T-helper 1 cell (primary cell): ENCODE measurements at places on chromosomes 1 and 21.

- DNase-seq: no peak
Measured at GRCh38 chr1:55400508-55400907, 185.3 kb upstream of the USP24 start.

- no peak for DNase-seq
Measured at GRCh38 chr1:118210051-118210722, 25.2 kb upstream of the SPAG17 start.

- peak; percentile 64 for DNase-seq
Measured at GRCh38 chr1:180515857-180516388, 13.5 kb upstream of the ACBD6 start.

DNA sequence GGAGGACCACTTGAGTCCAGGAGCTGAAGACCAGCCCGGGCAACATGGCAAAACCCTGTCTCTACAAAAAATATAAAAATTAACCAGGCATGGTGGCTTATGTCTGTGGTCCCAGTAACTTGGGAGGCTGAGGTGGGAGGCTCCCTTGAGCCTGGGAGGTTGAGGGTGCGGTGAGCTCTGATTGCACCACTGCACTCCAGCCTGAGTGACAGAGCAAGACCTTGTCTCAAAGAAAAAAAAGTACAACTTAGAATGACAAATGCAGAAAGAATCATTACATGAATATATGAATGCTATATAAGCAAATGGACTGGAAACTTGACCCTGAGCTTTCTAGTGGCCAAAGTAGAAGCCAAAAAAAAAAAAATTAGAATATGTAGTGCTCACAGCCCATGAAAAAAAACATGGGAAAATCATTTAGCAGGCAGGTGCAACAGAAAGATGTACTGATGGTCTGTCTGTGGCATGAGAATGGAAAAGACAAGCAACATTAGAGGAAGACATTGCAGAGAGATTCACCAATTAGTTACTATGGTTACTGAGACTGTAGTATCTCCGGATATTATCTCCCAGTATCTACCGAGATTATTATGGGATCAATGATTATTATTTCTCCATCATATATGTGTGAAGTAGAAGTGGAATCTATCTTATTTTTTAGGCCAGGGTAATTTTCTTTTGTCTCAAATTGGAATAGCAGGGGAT is 19.2 kb downstream of the ELAPOR1 start:
- no peak for DNase-seq

- no peak for DNase-seq
Measured at GRCh38 chr1:10186331-10187025, 23.9 kb upstream of the KIF1B start.

GRCh38 chr1:204618148-204618760 is 67.3 kb downstream of the LRRN2 start:
- DNase-seq: no peak

- no peak for DNase-seq
Measured at GRCh38 chr1:206111271-206111927, 5.8 kb downstream of the AVPR1B start.

DNA sequence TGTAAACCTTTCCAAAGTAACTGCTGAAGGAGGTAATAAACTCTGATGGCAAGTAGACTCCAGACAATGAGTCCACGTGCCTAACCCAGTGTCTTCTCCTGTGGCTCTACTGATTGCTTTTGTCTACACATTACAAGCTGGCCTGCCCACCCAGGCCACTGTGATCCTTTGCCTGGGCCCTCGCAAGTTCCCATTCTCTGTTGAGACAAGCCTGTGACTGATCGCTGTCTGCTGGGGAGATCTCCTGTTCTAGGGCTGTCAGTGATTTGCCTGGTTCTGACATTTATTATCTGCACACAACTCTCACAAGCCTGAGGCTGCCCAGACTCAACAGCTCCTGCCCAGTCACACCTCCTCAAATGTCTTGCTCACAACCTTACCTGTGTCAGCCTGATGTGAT is 81.4 kb downstream of the CYYR1 start:
- no peak for DNase-seq

GRCh38 chr1:77536813-77537212 is 145.6 kb downstream of the ZZZ3 start:
- no peak for DNase-seq

DNA sequence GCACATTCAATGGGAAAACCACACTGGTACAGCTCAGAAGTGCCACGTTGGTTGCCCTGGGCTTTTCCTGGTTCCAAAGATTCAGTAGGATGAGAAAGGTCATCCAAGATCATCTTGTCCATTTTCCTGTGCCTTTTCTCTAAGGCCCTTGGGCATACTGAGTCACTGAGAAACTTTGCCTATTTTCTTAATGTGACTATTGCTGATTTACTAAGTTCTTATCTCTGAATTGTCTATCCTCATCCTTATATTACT is 57.2 kb upstream of the HSD17B7 start:
- DNase-seq: no peak

DNA sequence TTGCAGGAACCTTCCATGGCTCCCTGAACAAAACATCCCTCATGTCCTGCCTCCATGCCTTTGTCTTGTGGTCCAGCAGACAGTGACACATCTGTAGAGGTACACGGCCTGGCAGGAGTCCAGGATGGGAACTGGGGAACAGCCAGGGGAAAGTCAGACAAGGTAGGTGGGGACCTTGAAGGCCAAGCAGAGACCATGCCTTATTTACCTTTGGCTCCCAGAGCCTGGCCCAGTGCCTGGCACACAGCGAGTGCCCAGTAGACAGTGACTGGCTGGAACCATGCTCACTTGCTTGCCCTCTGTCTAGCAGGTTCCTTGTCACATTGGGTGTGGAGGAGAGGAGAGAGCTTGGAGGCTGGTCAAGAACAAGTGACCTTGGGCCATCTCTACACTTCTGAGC is 81.0 kb downstream of the BCAR3 start:
- no peak for DNase-seq

DNA sequence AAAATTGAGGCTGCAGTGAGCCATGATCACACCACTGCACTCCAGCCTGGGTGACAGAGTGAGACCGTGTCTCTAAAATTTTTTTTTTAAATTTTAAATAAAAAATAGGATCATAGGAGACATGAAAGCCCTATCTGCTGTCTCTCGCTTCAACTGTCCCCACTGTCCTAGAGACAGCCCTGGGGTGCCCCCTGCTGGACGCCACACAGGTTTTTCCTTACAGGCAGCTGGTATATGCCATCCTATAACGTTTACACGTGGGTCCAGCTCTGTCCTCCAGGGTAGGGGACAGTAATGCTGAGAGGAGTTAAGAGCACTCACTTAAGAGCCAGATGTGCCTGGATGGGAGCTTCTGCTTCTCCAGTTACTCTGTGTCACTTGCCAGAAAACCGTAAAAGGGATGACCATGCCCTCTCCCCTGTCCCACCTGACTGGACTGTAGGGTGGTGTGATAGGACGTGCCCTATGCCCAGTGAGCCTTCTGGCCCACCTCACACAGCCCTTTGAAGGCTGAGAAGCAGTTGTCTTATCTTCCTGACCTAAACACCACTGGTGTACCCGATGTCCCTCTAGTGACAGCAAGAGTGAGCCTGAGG is 8.5 kb downstream of the FBXO2 start:
- DNase-seq: peak; percentile 79

DNA sequence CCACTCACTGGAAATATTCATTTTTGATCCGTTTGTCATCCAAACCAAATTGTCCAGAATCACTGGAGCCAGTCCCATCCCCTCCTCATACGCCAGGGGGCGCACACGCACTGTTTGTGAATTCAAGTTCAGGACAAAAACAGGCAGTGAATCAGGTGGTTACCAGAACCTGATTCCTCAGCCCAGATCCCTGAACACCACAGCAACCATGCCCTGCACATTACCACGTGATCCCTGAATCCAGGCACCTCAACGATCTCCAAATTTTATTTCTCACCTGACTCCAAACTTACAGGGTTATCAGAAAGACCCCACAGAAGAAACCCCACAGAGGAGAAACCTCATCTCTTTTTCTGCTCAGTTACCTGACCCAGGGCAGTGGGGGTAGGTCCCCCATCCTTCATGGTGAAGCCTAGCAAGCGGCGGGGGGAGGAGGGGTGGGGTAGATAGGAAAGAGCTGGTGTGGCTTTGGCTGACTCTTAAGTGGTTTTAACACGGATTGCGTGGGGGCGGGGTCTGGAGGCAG is 1.4 kb upstream of the PTPRF start:
- DNase-seq: peak; percentile 65

DNA sequence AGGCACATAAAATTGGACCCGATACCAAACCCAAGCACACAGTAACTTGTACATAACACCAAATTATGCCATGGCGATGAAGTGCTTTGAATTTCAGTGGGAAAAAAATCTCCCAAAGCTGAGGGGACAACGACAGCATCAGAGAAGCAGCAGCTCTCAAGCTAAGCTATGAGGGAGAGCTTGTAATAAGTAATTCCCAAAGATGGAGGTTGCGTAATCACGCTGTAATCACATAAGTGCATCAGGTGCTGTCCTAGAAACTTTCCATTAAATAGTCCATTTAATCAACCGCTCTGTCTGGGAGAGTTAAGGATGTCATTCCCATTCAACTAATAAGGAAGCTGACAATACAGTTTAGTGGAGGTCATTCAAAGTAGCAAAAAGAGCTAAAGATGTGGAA is 37.6 kb upstream of the KRTAP19-8 start:
- DNase-seq: no peak

GRCh38 chr1:243452092-243452491 is 196.3 kb downstream of the SDCCAG8 start:
- DNase-seq: no peak

DNA sequence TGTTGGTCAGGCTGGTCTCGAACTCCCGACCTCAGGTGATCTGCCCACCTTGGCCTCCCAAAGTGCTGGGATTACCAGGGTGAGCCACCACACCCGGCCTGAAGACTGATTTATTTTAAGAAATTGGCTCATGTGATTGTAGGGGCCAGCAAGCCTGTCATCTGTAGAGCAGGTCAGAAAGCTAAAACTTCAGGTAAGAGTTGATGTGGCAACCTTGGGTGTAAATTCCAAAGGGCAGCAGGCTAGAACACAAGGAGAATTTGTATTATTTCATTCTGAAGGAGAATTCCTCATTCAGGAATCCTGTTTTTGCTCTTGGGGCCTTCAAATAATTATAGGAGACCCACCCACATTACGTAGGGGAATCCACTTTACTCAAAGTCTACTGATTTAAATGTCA is 728.7 kb downstream of the LTN1 start:
- DNase-seq: no peak

- no peak for DNase-seq
Measured at GRCh38 chr1:173529106-173529505, 52.0 kb downstream of the PRDX6 start.

DNA sequence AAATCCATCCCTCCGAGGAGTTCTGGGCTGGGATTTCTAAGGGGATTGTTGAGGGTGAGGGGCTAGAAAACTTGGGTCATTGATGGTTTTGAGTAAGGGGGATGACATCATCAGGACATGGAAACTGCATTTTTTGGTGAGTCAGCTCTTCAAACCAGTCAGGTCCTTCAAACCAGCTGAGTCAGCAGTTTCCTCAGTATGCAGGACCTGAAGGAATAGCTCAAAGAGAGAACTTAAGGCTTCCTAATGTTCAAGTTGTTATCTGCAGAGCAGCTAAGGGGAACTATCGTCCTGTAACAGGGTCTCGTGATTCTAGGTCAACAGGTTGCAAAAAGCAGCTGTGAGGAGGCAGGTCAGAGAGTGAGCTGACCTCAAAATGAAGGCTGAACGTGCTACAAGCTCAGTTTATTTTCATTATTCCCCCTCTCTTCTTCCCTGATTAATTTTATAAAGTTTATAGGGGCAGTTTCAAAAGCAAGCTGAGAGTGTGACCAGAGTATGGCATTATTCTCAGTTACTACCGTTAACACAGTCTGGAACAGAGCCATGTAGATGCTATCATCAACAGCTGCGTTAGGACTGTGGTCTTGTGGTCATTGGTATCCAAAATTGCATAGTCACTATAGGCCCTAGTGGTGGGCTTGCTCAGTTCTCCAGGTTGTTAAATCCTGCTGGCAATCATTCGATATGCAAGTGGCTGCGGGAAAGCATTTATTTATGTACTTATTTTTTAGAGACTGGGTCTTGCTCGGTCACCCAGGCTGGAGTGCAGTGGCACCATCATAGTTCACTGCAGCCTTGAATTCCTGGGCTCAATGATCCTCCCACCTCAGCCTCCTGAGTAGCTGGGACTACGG is 10.7 kb upstream of the SDC3 start:
- no peak for DNase-seq

DNA sequence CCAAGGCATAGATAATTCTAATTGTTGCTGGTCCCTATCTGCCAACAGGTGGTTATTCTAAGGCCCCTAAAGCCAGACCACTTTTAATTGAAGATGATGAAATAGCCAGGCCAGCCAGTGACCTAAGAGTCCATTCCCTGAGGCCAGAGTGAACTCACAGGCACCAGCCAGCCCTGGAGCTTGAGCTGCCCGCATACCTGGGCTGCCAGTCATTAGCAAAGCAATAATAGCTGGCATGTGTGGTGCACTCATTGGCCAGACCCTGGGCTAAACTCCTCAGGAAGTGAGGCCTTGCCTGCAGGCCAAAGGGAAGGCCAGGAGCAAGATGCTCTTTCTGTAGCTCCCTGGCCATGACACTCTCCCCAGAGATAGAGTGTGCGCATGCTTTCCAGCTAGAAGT is 180.4 kb upstream of the KLHDC7A start:
- no peak for DNase-seq

GRCh38 chr1:4176841-4177240 is 276.8 kb upstream of the C1orf174 start:
- no peak for DNase-seq

- no peak for DNase-seq
Measured at GRCh38 chr1:40379785-40380452, 6.4 kb downstream of the SMAP2 start.

DNA sequence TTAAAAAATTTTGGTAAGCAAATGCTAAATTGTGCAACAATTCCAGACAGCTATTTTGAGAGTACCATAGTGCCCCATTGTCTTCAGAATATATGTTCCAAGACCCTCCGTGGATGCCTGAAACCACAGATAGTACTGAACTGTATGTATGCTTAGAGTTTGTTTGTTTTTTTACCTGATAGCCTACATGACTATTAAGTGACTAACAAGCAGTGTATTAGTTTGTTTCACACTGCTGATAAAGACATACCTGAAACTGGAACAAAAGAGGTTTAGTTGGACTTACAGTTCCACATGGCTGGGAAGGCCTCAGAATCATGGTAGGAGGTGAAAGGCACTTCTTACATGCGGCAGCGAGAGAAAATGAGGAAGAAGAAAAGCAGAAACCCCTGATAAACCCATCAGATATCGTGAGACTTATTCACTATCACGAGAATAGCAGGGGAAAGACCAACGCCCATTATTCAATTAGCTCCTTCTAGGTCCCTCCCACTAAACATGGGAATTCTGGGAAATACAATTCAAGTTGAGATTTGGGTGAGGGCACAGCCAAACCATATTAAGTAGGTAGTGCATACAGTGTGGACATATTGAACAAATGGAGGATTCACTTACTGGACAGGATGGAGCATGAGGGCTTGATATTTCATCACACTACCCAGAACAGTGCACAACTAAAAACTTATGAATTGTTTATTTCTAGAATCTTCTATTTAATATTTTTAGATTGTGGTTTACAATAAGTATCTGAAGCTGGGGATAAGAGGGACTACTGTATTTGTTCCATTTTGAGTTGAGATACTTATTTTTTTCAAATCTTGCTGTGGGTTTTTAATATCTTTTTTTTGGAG is 78.5 kb downstream of the LHX9 start:
- DNase-seq: no peak
